ENCODE measurements at places on chromosomes 13 and 19.
A peak's percentile ranks its signal among the peaks of the same experiment; 100 is the strongest.

DNA sequence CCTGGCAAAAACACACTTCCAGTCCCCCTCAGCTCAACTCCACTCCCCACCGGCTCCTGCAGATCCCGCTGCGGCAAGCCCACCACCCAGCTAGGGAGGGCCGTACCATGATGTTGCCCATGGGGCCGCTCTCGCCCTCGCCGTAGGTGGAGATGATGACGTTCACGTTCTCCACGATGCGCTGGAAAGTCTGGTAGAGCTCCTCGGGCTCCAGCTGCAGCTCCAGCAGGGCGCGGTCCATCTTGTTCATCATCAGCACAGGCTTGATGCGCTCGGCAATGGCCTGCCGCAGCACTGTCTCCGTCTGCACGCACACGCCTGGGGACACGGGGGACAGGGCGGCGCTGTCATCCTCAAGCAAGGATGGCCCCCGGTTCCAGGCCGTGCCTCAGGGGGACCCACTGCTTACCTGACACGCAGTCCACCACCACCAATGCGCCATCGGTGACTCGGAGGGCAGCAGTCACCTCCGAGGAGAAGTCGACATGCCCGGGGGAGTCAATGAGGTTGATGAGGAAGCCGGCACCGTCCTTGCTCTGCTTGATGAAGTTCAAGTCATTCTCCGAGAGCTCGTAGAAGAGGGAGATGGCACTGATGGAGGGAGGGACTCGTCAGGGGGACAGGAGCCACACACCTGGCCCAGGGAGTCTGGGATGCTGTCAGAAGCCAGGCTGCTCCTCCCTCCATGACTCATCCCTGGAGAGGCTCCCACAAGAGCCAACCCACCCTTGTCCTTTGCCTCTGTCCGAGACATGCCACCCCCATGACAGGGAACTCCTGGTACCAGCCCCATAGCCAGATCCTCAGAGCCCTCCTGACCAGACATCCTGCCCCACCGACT lies 2.3 kb downstream of the EEF2 start:
- DNase-seq, result no peak
- peaks cover 68% of the 10 kb centered on the region for H3K36me3 ChIP-seq
- peaks cover 49% of the 10 kb centered on the region for H3K4me1 ChIP-seq
- no peaks in the 10 kb centered on the region for H3K27me3 ChIP-seq
- H3K27ac ChIP-seq, result peak overlapping the region; percentile 60

DNA sequence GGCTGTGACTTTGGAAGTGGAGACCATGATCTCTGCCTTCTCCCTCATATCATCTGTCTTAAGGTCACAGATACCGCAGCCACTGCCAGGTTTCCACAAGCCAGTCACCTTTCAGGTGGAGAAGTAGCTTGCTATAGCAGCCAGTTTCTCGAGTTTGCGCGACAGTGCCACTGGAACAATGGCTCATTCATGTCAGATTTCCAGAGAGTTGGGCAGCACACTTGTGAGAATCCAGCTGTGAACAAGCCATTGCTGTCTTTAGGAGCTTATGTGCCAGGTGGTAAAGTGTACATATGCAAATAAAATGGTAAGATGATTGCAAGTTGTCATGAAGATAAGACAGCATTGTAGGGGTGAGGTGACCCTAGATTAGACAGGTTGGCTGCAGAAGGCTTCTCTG lies 22.3 kb downstream of the GARRE1 start:
- H3K4me3 ChIP-seq, result peak overlapping the region; percentile 8
- H3K27ac ChIP-seq, result peak overlapping the region; percentile 68
- H3K4me1 ChIP-seq, result peaks cover 77% of the 10 kb centered on the region
- no peaks in the 10 kb centered on the region for H3K27me3 ChIP-seq
- H3K36me3 ChIP-seq, result no peaks in the 10 kb centered on the region
- no peak for DNase-seq

GRCh38 chr13:111542530-111543341 lies 222.3 kb downstream of the TEX29 start:
- no peaks in the 10 kb centered on the region for H3K4me1 ChIP-seq
- no peaks in the 10 kb centered on the region for H3K36me3 ChIP-seq
- H3K27me3 ChIP-seq, result peaks cover 28% of the 10 kb centered on the region
- DNase-seq, result no peak
- H3K27ac ChIP-seq, result no peak overlapping the region
- H3K4me3 ChIP-seq, result no peak overlapping the region

- peaks cover 2% of the 10 kb centered on the region for H3K36me3 ChIP-seq
- H3K27me3 ChIP-seq, result peaks cover 43% of the 10 kb centered on the region
- no peak overlapping the region for H3K27ac ChIP-seq
- no peak for DNase-seq
Observed at GRCh38 chr19:35379992-35380391, 9.1 kb downstream of the GPR42 start.

- no peak overlapping the region for H3K27ac ChIP-seq
- H3K36me3 ChIP-seq, result no peaks in the 10 kb centered on the region
- peaks cover 2% of the 10 kb centered on the region for H3K4me1 ChIP-seq
- DNase-seq, result no peak
- no peaks in the 10 kb centered on the region for H3K27me3 ChIP-seq
Observed at GRCh38 chr19:48982280-48982679, 10.8 kb downstream of the GYS1 start.

DNA sequence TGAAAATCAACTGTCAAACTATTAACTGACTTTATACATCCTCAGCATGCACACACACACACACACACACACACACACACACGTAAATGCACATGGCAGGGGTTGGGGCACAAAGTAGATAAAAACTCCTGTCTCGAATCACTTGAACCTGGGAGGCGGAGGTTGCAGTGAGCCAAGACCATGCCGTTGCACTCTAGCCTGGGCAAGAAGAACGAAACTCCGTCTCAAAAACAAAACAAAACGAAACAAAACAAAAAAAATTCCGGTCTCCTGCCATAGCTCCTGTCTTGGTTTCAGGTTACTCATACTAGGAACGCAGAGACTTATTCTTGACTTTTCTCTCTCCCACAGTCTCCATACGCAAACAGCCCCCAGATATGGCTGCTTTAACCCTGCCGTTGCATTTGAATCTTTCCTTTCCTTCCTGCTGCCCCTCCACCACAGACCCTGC lies 148.9 kb downstream of the SHISA2 start:
- no peaks in the 10 kb centered on the region for H3K27me3 ChIP-seq
- no peak for DNase-seq
- no peak overlapping the region for H3K4me3 ChIP-seq
- peaks cover 33% of the 10 kb centered on the region for H3K4me1 ChIP-seq
- H3K27ac ChIP-seq, result peak overlapping the region; percentile 45

- DNase-seq, result no peak
- H3K27ac ChIP-seq, result no peak overlapping the region
- H3K4me3 ChIP-seq, result no peak overlapping the region
- no peaks in the 10 kb centered on the region for H3K27me3 ChIP-seq
- no peaks in the 10 kb centered on the region for H3K4me1 ChIP-seq
Observed at GRCh38 chr13:31556376-31556775, 182.9 kb upstream of the RXFP2 start.

DNA sequence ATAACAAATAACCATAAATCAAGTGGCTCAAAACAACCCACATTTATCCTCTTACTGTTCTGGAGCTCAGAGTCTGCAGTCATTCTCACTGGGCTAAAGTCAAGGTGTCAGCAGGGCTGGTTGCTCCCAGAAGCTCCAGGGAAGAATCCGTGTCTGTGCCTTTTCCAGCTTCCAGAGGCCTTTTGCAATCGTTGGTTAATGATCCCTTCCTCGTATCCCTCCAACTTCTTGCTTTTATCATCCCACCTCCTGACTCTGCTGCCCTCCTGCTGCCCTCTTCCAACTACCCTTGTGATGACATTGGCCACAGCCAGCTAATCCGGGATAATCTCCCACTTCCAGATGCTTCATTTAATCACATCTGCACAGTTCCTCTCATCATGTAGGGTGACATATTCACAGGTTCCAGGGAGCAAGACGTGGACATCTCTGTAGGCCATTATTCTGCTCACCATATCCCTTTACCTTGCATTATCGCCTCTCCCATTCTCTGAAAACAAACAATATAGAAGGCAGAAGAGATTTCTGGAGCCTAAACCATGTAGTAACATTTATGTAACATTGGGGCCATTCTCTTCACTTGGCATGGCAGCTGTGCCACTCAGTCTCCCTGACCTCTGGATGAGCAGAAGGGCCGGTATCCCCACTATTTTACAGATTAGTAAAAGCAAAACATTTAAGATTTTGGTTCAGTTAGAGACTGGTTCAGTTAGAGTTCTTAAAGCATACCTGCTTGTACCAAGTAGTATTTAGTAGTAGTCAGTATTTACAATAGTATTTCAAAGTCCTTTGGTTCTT lies 53.5 kb downstream of the RFC3 start:
- DNase-seq, result no peak
- no peaks in the 10 kb centered on the region for H3K27me3 ChIP-seq
- H3K27ac ChIP-seq, result no peak overlapping the region
- no peaks in the 10 kb centered on the region for H3K4me1 ChIP-seq
- no peak overlapping the region for H3K4me3 ChIP-seq
- H3K36me3 ChIP-seq, result peaks cover 5% of the 10 kb centered on the region

GRCh38 chr19:50836543-50837195 lies 3.3 kb upstream of the KLK15 start:
- H3K4me1 ChIP-seq, result peaks cover 8% of the 10 kb centered on the region
- H3K36me3 ChIP-seq, result no peaks in the 10 kb centered on the region
- no peak for DNase-seq
- H3K27me3 ChIP-seq, result peaks cover 67% of the 10 kb centered on the region
- no peak overlapping the region for H3K27ac ChIP-seq

- no peaks in the 10 kb centered on the region for H3K36me3 ChIP-seq
- peak; percentile 87 for DNase-seq
- peak overlapping the region; percentile 45 for H3K27ac ChIP-seq
- H3K27me3 ChIP-seq, result peaks cover 3% of the 10 kb centered on the region
- H3K4me1 ChIP-seq, result peaks cover 32% of the 10 kb centered on the region
Observed at GRCh38 chr19:664913-665443, 2.0 kb upstream of the RNF126 start.

DNA sequence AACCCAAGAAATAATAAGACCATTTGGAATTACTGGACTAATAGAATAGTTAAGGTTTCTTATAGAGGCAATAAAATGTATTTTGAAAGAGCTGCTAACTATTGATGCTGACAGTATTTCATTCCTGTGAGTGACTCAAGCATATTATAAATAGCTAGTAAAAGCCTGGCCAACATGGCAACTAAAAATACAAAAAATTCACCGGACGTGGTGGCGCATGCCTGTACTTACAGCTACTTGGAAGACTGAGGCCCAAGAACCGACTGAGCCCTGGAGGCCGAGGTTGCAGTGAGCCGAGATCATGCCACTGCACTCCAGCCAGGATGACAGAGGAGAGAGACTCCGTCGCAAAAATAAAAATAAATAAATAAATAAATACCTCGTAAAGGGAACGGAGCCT lies 5.4 kb upstream of the ICAM3 start:
- H3K27me3 ChIP-seq, result no peaks in the 10 kb centered on the region
- DNase-seq, result no peak
- H3K4me1 ChIP-seq, result peaks cover 1% of the 10 kb centered on the region
- no peaks in the 10 kb centered on the region for H3K36me3 ChIP-seq
- H3K4me3 ChIP-seq, result no peak overlapping the region

DNA sequence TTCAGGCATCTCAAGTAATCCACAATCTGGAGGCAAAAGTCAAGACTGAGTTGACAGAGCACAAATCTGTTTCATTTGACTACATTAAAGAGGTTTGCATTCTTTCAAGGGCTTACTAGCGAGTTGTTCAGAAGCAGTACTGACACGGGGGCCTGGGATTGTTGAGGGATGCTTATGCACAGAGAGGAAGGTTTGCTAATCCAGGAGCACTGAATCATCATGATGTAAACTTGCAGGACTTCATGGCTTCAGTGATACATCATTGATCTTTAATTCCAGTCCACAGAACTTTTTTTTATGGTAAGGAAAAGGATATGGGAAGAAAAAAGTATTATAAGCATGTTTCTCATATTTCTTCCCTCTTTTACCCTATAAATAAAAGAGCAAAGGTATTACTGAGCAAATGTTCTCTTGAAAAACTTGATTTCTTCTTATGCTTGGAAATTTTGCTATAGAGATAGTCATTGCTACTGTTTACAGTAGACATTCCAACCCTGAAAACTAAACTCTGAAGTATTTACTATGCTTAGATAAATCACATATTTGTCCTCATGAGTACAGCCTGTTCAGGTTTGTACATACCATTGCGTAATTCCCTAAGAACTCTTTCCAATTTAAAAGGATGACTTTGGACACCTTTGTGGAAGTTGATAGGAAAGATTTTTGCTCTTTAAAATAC lies 65.8 kb upstream of the KPNA3 start:
- no peak for DNase-seq
- H3K36me3 ChIP-seq, result no peaks in the 10 kb centered on the region
- no peak overlapping the region for H3K4me3 ChIP-seq
- peaks cover 4% of the 10 kb centered on the region for H3K27me3 ChIP-seq
- no peaks in the 10 kb centered on the region for H3K4me1 ChIP-seq
- no peak overlapping the region for H3K27ac ChIP-seq

GRCh38 chr13:110809871-110810486 lies 96.5 kb downstream of the ING1 start:
- peaks cover 27% of the 10 kb centered on the region for H3K27me3 ChIP-seq
- H3K36me3 ChIP-seq, result no peaks in the 10 kb centered on the region
- no peak for DNase-seq
- no peak overlapping the region for H3K27ac ChIP-seq

DNA sequence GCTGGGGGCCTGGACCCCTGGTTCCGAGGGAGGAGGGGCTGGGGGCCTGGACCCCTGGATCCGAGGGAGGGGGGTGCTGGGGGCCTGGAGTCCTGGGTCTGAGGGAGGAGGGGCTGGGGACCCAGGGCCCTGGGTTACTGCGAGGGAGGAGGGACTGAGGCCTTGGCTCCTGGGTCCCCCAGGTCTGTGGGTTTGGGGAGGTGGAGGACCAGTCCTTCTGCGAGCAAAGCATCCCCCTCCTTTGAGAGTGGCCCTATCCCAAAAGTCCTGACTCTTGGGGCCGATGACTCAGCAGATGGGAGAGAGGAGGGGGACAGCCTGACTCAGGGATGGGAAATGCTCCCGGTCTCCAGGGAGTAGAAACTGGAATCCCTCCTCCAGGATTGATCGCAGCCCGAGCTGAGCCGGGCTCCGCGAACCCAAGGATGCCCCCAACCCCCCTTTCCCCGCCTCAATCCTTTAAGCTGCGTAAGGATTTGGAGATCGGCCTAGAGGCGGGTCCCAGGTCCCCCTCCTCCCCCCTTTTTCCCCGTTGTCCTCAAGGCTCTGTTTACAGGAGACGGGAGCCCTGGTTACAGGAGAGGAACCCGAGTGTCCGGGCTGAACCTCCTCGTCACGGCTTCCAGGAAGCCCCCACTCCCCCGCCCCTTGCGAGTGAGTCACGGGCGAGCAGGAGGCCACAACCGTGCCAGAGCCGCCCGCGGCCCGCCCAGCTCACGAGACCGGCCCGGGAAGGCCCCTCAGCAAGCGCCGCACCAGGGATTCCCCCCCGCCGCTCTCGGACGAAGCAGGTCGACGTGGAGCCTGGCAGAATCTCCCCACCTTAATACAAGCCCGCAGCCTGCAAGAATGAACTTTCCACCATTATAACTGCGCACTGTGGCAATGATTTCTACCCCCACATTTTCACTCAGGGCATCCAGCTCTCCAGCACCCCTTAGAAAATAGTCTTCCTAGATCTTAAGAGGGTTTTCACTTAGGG lies 3.0 kb upstream of the ZFP36 start:
- H3K4me1 ChIP-seq, result peaks cover 55% of the 10 kb centered on the region
- peak overlapping the region; percentile 96 for H3K27ac ChIP-seq
- DNase-seq, result peak; percentile 98
- peaks cover 2% of the 10 kb centered on the region for H3K36me3 ChIP-seq
- H3K4me3 ChIP-seq, result peak overlapping the region; percentile 87

- H3K27ac ChIP-seq, result no peak overlapping the region
- peaks cover 84% of the 10 kb centered on the region for H3K27me3 ChIP-seq
- no peak for DNase-seq
Observed at GRCh38 chr13:27967736-27968315, 1.3 kb downstream of the CDX2 start.

- H3K4me1 ChIP-seq, result no peaks in the 10 kb centered on the region
- H3K27ac ChIP-seq, result no peak overlapping the region
- no peak overlapping the region for H3K4me3 ChIP-seq
- no peaks in the 10 kb centered on the region for H3K27me3 ChIP-seq
- DNase-seq, result no peak
- H3K36me3 ChIP-seq, result no peaks in the 10 kb centered on the region
Observed at GRCh38 chr13:107271227-107271626, 703.3 kb upstream of the ARGLU1 start.

Data from naive thymus-derived CD8-positive, alpha-beta T cell (primary cell).